ENCODE measurements at places on chromosomes 12 and 14. TPM values are rescaled to one million over a fixed set of nuclear protein-coding genes. Genes with fewer than 3 reads are reported as not detected.

Gene LUM
- polyA plus RNA-seq: not detected

DNA sequence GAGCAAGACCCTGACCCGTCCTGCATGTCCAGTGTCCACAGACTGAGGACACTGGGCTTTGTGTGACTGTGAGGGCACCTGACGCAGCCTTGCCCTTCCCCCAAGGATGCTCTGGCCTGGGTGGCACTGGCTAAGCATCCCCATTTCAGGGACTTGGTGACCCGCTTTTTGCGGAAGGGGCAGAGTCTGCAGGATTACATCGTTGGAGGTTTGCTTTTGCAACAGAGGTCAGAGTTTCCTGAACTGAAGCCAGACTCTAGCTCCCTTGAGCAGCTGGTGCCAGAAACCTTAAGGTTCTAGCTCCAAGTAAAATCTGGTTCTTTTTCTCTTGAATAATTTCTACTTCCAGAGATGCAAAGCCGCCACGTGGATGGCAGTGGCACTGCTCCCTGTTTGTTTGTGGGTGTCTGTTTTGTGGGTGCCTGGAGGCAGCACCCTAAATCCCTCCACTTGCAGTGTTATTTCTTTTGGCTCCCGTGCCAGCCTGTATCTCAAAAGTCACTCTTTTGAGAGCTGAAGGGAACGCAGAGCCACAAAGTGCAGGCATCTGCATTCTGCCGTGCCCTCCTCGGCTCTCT lies 184.7 kb downstream of the TSPAN9 start:
- DNase-seq: no peak

Gene MYF6
- polyA plus RNA-seq: not detected

GRCh38 chr12:7782055-7782454 lies 7.1 kb upstream of the NANOG start:
- no peak for DNase-seq

DNA sequence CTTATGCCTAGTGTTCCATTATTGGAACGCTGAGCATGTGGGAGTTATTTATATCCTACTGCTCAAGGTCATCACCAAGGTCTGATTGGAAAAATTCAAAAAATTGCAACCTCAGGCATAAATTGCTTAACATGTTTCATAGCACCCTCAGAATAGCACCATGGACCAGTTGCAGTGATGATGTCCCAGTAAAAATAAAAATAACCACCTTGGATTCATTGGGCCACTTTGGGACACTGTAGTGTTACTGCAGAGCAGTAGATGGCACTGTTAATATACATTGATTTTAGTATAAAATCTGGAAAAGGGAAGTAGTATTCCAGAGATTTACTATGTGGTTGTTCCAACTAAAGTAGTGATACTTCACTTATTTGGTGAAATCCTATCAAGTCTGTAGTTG lies 31.0 kb upstream of the PTCSC3 start:
- no peak for DNase-seq

Gene RFX4
- polyA plus RNA-seq: not detected

Gene OR6C2
- not detected for polyA plus RNA-seq

DNA sequence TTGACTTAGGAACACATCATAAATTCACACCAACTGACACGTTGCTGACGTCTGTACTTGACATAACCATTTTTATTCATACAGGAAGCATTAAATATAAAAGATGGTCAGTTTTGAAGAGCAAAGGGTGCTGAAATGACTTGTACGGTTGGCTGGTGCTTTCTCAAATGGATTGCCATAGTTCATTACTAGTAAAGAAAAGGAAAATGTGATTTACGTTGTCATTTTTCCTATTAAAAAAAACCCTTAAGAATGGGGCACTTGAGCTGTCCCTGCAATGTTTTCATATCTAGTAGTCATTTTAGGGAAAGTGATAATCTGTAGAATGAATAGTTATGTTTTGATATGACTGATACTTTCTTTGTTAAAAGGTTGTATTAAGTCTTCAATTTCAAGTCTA lies 22.5 kb upstream of the MANSC4 start:
- DNase-seq: no peak

DNA sequence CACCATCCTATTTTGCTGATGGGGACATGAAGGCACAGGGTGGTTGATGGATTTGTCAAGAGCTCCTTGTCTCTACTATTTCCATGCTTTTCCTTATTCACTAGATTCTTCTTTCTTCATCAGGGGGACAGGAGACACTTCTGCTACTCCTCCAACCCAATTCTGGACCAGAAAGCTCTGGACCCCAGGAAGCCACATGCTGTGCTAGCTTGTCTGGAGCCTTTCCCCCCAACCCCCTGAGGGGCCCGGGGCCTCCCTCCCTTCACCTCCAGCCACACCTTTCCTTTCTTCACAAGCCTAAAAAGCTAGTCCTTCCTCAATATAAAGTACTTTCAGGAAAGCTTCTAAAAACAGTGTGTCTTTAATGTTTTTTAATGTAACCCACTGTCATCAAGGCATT lies 75.1 kb upstream of the CAPRIN2 start:
- no peak for DNase-seq

GRCh38 chr12:2282318-2282717 lies 229.5 kb downstream of the CACNA1C start:
- no peak for DNase-seq
